Spleen (tissue), 13 donors: ENCODE measurements at places on chromosomes 5 and 9.
A peak's percentile ranks its signal among the peaks of the same experiment; 100 is the strongest.

- DNase-seq: no peak
Observed at GRCh38 chr5:13860146-13860545, 84.3 kb downstream of the DNAH5 start.

DNA sequence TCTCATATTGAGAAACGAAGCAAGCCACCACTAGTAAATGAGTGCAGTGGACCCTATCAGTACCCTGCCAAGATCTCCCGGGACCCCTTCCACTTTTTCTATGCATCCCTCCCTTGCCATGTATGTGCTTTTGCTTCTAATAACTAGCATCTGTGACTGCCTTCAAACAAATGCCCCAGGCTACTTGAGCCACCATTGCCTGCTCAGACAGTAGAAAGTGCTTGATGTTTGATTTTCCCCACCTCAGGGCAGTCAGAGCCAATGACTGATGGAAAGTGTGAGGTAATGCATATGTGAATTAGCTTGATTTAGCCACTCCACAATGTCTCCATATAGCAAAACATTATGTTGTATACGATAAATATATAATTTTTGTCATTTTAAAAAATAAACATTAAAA, 797.3 kb upstream of the ACO1 start:
- no peak for DNase-seq

DNA sequence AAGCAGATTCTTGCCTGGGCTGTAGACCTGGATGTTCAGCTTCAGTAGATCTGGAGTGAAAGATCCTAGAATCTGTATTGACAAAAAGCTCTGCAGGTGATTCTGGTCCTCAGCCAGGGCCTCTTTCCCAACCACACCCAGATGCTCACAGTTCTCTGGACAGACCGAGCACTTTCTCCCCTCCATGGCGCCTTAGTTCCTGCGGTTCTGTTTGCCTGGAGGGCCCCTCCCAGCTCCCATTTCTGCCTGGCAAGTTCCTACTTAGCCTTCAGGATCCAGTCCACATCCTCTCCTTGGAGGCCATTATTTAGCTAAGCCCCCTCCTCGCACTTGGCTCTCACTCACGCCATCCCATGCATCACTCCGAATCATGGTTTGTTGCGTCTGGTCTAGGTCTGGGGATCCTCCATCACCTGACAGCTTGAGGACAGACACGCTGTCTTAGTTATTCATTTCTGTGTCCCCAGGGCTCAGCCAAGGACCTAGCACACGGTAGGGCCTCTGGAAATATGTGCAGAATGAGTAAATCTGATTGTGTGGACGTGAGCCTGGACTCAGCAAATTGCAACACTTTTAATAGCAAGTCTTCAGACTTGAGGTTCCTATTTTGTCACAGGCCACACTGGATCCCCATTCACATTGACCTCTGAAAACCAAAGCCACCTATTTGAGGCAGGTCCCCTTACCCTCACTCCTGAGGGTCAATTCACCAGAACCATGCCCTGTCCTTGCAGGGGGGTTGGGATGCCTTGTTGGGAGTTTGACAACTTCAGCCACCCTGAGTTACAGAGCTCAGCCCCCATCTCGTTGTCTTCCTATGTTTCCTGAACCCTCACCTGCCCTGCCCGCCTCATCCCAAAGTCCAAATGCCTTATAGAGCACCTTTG, 50.7 kb downstream of the COL15A1 start:
- no peak for DNase-seq

DNA sequence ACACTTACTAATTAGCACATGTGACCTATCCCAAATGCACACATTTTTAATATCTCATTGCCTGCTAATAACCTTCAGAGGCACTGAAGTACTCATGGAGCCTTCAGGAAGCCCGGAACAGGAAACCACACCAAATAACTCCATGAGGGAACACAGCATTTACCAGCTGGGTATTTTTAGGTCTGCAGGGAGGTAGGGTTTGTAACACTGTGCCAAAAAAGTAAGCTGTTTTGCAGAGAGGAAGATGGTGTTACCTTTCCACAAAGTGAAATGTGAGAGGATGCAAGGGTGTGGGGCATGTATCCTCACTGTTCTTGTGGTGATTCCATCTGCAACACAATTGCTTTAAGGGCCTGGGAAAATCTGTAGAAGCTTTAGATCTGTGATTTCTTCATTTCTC, 64.4 kb downstream of the NUDT12 start:
- DNase-seq: no peak

GRCh38 chr5:54090495-54091120, 219.8 kb downstream of the ARL15 start:
- DNase-seq: no peak

GRCh38 chr9:117815315-117815714, 111.1 kb downstream of the TLR4 start:
- DNase-seq: no peak

GRCh38 chr5:4011943-4012342, 416.3 kb downstream of the IRX1 start:
- DNase-seq: no peak

DNA sequence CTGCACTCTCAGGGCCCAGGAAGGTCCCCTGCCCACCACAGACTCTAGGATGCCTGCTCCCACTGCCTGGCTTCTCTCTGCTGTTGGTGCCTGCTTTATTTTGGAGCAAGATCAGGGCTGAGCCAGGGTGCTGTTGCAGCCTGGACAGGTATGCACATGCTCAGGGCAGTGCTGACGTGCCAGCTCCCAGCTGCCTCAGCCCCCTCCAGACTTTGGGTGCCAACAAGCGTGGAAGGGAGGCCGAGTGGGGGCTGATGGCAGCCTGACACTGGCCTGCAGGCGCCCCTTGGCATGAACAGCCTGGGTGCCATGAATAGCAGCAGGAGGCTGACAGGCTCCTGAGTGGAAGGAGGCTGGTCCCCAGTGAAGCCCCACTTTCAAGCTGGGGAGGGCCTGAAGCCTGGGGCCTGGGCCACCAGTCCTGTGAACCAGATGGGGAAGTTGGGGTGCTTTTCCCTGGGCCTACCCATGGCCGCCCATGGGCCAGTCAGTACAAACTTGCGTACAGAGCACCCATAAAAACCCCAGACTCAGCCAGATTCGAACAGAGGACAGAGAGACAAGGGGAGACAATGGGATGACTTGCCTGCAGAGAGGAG, 6.8 kb downstream of the AMBP start:
- DNase-seq: peak; percentile 61

DNA sequence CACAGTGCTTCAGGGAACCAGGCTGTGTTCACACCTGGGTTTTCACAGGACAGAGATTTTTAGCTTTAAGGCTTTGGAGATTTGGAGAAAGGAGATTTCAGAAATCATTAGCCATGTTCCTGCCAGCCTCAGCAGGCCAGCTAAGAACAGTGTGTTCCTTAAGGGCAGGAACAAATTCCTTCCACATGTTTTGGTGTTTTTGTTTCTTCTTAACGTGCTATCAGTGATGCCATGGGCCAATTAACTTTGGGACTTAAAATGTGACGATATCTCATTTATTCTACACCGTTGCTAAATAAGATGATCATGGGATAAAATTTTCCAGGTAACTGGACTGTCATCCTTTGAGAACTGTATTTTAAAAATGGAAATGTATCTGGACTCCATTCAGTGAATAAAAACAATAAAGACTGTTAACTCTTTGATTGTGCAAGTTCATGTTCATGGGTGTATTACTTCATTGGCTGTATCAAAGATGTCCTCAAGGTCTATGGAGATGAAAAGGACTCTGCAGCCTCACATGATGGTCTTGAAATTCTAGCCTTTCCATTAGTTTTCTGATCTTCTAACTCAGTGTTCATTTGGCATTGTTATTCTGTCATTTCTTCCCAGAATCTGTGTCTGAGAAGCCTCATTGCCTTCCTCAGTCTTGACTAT, 72.3 kb downstream of the ZNF366 start:
- no peak for DNase-seq

DNA sequence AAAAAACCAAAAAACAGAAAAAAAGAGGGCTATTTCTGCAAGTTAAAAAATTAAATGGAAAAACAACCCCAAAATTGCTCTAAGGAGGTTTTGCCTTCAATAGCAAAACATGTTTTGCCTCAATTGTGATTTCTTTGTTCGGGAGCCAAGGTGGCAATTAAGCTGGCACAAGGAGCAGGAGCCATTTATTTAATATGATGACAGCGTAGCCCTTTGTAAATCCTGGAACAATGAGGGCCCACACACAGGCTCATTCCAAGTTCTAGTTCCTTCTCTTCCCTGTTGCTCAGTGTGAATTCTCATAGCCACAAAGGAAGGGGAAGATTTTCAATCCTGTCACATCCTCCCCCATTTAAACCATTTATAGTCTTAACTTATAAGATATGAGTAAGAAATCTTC, 353.2 kb downstream of the PDE4D start:
- no peak for DNase-seq

DNA sequence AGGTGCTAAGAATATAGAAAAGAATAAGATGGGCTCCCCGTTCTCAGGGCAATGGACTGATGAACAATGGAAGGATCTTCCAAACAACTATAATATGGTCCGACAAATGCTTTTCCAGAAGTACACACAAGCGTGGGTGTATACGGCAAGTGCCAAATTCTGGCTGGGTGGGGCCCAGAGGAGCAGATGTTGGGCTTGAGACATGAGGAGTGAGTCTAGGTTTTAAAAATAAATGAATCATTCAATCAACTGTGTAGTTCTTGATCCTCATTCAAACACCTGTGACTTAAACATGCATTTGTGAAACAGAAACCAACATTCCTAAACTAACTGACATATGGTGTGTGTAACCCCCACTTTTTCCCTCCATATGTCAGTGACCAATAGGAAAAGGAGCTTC, 47.9 kb downstream of the MFAP3 start:
- DNase-seq: no peak

DNA sequence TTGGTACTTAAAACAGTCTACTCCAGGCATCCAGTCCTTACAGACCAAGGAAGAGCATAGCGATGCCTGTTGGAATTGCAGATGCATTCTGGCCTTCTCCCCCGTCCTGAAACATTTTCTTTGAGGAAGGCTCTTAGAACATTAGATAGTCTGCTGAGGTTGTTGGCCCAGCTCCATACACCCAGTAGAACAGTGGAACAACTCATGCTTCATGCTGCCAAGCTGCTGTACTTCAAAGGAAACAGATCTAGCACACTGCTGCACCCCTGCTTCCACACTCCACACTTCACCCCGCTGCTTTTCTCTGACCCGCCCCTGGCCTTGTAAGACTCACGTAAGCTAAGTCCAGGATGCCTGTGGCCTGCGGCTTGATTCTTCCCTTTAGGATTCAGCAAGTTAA, 33.4 kb upstream of the NCS1 start:
- no peak for DNase-seq

DNA sequence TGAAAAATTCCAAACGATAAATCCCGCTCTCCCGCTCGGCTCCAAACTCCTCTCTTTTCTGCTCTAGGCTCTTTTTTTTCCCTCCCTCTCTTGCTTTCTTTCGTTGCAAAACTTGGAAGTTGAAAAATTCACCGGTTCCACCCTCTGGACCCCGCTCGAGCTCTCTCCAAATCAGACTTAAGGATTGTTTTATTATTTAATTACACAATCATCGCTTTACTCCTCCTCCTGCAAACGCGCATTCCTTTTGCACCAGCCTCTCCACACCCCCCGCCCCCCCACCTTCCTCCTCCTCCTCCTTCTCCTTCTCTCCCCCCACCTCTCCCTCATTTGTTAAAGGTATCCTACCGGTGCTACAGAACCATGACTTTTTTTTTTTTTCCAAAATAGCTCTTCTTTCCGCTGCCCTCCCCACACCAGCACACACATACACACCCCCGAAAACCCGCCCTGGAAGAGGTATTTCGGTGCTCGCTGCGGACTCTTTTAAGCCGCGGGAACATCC, 535 bp upstream of the NFIB start:
- DNase-seq: no peak

- peak; percentile 15 for DNase-seq
Observed at GRCh38 chr5:31987985-31988710, 186.0 kb downstream of the GOLPH3 start.

DNA sequence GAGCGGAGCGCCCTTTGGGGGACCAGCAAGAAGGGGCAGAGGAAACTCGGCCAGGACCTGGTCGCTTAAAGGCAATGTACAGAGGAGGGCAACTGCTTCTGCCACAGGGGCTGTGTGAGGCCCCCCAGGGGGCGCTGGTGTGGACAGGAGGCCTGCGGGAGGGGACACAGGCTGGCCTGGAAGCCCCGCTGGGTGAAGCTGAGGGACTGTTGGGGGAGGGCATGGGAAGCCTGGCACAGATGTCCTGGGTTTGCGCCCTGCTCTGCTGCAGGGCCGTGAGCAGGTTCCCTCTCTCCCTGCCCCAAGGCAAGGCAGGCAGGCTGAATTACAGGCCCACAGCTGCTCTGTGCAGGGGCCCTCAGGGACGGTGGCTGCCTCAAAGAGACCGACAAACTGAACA, 5.4 kb downstream of the MED22 start:
- peak; percentile 67 for DNase-seq

DNA sequence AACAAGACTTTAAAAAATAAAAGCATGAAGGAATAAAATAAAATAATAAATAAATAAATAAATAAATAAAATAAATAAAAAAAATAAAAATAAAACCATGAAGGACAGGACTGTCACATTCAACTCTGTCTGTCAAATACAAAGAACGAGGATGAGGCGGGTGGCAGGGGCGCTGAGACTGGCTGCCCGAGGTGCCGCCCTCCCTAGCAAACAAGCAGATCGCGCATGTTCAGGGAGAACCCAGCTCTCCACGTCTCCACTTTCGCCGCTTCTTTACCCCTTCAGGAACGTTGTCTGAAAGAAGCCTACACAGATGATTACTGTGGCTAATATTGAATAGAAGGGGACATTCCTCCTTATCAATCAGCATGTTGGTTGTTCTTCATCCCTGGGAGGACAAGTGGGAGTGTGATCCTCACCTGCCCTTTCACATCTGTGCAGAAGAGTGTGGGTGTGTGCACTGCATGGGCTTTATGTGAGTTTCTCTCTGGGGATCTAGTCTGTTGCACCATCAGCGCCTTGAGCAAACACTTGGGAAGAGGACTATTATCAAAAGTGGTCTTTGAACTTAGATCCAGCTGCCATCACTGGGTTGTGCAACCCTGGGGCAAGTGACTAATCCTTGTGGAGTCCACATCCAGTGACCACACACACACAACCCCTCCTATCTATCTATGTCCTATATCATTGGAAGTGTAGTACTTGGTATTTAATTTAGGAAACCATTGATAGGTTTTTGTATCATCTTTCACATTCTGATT, 399.2 kb downstream of the IRX2 start:
- DNase-seq: no peak

GRCh38 chr5:135718151-135718550, 116.3 kb upstream of the SLC25A48 start:
- DNase-seq: no peak

DNA sequence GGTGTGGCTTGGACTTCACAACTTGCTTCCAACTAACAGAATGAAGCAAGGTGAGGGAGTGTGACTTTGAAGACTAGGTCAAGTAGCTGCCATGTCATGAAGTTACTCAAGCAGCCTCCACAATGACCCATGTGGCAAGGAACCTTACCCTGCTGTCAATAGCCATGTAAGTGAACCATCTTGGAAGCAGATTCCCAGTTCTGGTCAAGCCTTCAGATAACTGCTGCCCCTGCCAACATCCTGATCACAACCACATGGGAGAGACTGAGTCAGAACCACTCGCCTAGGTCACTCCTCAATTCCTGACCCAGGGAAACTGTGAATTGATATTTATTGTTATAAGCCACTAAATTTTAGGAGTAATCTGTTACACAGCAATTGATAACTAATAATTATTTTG, 10.9 kb downstream of the ZCCHC10 start:
- no peak for DNase-seq
